ENCODE measurements at places on chromosomes 6 and 20.

DNA sequence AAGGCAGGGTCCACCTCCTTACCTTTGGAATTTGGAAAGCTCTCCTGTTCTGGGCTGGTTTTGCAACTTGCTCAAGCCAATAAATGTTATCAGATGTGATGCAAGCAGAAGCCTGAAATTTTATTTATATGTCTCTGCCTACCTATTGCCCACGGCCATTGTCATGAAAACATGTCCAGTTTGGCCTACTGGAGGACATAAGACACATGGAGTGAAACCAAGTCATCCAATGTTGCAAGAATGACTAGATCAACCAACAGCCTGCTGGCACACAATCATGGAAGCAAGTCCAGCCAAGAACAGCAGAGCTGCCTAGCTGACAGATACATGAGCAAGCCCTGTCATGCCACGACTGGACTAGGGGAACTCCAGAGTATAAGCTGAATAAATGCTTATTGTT is 56.7 kb upstream of the IRAK1BP1 start:
- no peak for DNase-seq

DNA sequence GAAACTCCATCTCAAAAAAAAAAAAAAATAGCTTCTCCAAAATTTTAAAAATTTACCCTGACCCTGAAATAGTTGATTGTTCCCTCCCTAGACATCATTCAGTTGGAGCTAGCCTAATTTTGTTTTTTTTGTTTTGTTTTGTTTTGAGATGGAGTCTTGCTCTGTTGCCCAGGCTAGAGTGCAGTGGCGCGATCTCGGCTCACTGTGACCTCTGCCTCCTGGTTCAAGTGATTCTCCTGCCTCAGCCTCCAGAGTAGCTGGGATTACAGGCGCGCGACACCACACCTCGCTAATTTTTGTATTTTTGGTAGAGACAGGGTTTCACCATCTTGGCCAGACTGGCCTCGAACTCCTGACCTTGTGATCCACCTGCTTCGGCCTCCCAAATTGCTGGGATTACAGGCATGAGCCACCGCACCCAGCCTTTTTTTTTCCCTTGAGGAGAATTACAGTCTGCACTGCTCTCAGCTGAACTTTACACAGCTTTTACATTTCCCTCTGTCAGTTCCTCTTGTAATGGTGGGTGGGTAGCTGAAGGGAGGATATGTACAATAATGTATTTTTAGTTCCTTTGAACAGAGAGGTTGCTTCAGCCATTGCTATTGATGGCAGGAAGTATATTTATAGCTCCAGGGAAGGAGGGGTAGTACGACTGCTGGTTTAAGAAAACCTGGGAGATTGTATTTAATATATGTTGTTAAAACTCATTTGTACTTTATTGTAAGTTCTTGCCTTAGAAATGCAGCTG is 27.7 kb downstream of the PTPRA start:
- no peak for DNase-seq

DNA sequence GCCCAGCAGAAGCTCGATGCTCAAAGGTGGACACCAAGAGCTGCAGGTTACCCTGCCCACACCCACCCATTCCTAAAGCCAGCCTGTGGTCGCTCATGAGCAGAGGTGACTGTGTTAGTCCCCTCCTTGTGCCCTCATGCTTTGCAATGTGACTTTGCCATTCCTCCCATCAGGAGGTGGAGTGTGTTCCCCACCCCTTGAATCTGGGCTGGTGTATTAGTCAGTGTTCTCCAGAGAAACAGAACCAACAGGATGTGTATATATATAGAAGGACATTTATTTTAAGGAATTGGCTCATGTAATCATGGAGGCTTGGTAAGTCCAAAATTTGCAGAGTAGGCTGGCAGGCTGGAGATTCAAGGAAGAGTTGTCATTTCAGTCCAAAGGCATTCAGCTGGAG is 54.4 kb upstream of the RNF24 start:
- DNase-seq, result no peak

GRCh38 chr6:88725111-88725975 is 238.1 kb downstream of the RNGTT start:
- no peak for DNase-seq

- no peak for DNase-seq
These were observed 13.1 kb downstream of the NUP43 start for GRCh38 chr6:149733089-149733720.

GRCh38 chr6:26332074-26332387 is 33.0 kb upstream of the BTN3A2 start:
- no peak for DNase-seq

GRCh38 chr6:112298816-112299281 is 44.5 kb upstream of the LAMA4 start:
- no peak for DNase-seq

DNA sequence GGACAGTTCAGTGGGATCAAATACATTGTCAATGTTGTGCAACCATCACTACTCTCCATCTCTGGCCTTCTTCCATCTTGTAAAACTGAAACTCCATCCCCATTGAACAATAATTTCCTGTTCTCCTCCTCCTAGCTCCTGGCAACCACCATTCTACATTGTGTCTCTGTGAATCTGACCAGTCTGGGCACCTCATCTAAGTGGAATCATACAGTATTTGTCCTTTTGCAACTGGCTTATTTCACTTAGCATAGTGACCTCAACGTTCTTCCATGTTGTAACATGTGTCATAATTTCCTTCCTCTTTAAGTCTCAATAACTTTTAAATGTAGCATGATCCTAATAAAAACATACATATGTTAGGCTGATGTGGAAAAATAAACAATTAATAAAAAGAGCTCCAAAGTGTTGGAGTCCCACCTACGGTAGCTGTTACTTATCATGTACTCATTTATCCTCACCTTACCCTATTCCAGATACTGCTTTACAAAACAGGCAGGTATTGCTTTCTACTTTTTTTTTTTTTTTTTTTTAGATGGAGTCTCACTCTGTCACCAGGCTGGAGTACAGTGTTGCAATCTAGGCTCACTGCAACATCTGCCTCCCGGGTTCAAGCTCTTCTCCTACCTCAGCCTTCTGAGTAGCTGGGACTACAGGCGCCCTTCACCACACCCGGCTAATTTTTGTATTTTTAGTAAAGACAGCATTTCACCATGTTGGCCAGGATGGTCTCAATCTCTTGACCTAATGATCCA is 91.9 kb downstream of the TNFAIP3 start:
- no peak for DNase-seq

DNA sequence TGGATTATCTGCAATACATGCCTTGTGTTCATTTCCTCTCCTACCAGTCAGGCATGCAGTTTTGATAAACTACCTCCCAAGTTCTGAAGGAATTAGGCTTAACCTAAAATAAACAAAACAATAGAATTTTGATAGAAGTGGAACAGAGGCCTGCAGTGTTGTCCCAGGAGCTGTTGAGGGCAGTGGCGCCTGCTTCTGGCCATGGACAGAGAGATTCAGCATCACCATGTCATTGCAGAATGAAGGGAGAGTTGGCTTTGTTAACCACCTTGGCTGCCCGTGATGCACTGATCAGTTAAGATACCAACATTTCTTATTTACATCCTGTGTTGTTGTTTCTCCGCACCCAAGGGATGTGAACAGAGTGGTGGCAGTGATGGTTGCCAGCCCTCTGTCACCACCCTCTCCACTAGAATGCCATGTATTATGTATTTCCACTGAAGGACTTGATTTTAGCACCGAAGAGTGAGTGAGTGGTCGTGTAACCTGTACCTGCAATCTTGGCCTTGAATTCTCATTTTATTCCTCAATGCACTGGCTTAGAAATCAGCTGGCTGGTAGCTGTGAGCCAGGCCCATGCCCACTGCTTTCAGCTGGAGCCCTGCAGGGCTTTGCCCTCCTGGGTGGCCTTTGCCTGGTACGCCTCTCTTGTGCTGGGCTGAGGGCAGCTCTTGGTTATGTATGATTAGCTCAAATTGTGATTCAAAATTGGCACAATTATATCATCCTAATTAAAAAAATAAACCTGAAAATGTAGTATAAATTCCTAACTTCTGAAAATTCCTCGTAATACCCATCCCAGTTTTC is 56.5 kb downstream of the SHLD1 start:
- no peak for DNase-seq
